ENCODE measurements at places on chromosomes 5 and 9.
A peak's percentile ranks its signal among the peaks of the same experiment; 100 is the strongest.

- DNase-seq: no peak
Measured at GRCh38 chr9:95379630-95380029, 62.1 kb upstream of the FANCC start.

DNA sequence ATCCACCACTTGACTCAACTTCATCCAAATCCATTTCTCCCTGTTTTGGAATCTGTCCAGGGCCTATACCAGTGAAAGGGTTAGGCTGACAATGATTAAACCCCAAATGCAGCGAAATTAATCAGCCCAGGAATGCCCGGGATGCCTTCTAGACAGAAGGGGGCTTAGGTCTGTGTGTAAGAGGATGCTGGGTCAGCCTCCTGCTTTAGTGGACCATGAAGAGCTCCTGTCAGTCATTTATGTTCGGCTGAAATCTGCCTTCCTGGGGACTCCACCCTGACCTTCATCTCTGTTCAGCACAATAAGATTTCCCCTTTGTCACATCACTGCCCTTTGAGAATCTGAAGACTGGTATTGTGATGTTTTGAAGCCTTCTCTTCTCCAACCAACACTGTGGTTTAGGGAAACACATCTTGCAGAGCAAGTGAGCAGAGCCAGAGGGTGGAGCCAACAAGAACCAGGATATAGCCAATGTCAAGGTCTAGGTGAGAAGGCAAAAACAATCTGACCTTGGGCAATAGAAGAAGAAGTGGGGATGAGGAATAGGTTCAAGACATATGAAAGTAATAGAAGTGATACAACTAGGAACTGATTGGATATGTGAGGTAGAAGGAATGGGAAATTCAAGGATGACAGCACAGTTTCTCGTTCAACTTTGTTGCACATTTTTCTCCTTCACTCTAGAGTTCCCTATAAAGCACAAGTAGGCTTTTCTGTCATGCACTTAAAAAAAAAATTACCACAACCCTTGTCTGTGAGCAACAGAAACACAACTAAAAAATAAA, 234.4 kb downstream of the ARHGAP26 start:
- no peak for DNase-seq

DNA sequence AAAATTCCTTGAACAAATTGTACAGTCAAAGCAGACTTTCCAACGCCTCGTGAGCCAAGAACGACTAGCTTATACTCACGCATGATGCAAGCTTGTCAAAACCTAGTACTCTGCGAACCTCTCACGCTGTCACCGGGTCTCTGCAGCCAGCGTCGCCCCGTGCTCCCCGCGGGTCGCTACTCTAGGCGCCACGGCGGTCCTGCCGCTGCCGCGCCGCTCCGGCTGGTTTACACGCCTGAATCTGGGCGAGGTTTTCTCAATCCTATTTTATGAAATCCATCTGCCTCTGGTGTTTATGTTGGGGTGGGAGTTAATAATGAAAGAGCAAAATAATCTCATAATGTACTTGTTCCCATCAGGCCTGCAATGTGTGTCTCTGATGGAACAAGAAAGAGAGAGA, 90.9 kb downstream of the SV2C start:
- DNase-seq: no peak

GRCh38 chr5:132413567-132413966, 44.1 kb downstream of the SLC22A5 start:
- no peak for DNase-seq

DNA sequence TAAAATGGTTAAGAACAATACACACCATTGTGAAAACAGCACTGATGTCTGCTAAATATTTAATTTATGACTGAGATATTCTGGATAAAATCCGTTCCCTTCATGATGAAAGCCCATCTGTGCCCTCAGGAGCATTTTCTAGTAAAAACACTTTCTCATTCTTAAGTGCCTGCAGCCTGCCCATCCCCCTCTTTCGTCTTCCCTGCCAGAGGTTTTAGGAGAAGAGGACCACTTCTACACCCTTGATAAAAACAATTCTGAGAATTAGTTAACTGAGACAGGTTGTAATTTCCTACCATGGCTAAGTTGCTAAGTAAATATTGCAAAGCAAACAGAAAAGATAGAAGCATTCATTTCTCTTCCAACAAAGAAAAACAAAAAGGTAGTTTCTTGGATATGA, 272.6 kb downstream of the ATPSCKMT start:
- DNase-seq: no peak

DNA sequence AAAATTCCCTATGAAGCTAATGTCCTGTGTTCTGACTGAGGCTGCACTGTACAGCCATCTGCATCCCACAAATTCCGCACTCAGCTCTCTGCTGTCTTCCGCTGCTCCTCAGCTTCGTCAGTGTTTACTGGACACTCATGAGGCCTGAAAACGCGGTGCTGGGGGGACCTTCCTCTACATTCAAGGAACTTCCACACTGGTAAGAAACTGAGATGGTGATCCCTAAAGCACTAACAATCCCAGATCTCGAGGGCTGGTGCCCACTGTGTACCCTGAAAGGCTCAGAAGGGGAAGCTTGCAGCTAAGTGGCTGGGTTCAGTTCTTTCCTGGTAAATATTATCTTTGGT, 117.9 kb downstream of the NRG2 start:
- no peak for DNase-seq

- no peak for DNase-seq
Measured at GRCh38 chr5:175379867-175380266, 64.1 kb downstream of the DRD1 start.

- DNase-seq: no peak
Measured at GRCh38 chr5:171701100-171701541, 84.5 kb upstream of the SMIM23 start.

DNA sequence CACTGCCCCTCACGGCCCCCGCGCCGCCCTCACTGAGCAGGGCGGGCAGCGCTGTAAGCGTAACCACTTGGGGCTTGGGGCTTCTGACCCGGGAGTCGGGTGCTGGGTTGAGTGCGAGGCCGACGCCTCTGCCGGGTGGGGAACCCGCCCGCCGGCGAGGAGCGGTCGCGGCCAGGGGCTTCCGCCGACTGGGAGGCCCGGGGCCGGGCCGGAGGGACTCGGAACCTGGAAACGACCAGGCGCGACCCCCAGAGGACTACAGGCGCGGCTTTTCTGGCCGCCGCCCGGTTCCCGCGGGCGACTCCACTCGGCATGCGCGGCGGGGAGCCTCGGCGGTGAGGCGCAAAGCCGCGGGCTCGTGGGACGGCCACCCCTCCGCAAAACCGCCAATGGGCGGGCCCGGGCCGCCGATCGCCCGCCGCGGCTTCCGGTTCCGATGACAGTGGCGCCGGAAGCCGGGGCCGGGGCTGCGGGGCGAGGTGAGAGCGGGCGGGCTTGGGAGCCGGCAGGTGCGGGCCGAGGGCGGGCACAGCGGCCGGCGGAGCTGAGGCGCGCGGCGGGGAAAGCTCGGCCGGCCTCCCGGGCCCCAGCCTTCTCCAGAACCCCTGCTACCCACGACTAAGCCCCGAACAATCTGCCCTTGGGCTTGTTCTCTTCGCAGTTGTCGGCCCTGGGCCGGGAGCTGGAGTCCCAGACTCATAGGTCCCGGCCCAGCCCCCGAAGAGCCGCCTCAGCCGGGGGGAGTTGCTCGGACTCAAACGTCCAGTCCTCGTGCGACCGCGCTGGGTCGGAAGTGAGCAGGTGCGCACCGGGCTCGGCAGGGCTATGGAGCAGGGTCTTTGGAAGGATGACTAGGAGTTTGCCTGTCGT, at the start of gene RMND5B:
Gene RMND5B (plus strand): TSS at position 439 of the 870 bp plus-strand sequence. CDS start 7,106 bp downstream, outside the sequence.
- DNase-seq: peak; percentile 53

- peak; percentile 2 for DNase-seq
Measured at GRCh38 chr5:45454114-45454513, 242.1 kb downstream of the HCN1 start.

GRCh38 chr9:5899292-5899691, 8.6 kb downstream of the MLANA start:
- no peak for DNase-seq

- no peak for DNase-seq
Measured at GRCh38 chr5:82465235-82465634, 187.1 kb upstream of the RPS23 start.

- DNase-seq: no peak
Measured at GRCh38 chr5:61630908-61631307, 298.9 kb downstream of the ZSWIM6 start.

DNA sequence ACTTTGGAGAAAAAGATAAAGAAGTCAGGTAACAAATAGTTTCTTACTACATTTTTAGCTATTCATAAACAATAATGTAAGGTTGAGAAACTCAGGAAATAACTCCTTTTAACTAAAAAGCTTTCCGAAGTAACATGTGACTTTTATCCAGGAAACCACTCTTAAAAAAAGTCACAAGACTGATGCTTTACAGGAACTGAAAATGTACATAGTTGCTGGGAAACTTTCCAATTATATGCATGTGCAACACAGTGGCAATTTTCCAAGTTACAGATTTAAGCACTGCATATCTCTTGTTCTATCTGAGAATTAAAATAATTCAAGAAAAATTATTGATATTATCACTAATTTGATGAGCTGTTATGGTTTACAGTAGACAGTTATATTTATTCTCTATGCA, 105.2 kb downstream of the CDH10 start:
- DNase-seq: no peak

DNA sequence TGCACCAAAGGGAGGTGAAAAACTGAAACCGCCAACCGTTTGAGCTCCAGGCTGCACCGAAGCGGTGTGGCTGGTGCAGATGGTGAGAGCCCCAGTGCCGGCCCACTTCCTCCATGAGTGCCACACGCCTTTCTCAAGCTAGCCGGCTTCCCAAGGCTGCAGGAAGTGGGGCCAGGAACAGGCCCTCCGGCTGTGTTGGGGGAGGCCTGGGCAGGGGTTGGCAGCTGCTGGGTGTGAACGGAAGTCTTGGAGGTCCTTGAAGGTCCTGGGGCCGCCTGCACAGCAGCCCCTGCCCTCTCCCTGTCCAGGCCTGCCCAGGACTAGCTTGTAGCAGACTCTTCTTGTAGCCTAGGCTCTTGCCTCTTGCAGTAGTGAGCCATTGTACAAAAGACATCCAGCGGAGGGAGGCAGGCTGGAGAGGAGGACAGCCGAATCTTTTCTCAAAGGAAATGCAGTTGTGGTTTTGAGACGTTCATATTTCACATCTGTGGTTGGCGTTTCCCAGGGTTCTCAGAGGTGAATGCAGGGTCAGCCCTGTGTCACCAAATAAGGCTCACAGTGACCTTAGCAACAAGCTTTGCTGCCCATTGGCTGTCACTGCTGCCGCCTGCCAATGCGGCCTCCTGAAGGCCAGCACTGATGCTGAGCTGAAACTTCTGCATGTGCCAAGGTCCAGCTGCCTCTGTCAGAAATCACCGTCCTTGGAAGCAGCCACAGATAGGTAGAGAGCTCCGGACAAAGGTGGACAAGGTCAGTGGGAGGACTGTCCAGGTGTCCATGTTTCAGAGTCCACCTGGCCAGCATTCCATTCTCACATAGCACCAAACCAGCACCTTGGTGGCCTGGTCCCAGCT, 23.9 kb downstream of the IRF1 start:
- DNase-seq: peak; percentile 44

GRCh38 chr5:68086857-68087256, 128.7 kb upstream of the PIK3R1 start:
- DNase-seq: peak; percentile 92

DNA sequence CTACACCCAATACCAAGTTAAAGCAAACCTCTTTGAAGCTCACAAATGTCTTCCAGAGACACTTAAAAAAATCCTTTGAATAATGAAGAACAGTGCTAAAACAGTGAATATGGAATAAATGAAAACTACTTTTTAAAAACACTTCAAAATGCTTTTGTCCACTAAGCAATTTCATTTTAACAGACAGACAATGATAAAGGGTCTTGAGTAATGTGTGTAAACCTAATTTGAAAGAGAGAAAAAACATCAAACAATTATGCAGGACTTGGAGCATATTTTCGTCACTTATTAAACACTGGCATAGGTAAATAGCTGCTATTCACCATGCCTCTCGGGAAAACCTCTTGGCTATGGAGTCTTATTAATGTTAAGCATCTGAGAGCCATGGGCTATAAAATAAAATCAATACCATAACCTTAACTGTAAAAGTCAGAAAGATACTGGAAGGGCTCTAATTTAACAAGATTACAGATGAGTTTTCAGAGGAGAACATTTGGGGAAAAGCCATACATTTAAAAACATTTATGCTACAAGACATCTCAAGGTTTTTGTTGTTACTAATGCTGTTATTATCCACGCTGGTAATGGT, 177.8 kb downstream of the NFIB start:
- DNase-seq: no peak

DNA sequence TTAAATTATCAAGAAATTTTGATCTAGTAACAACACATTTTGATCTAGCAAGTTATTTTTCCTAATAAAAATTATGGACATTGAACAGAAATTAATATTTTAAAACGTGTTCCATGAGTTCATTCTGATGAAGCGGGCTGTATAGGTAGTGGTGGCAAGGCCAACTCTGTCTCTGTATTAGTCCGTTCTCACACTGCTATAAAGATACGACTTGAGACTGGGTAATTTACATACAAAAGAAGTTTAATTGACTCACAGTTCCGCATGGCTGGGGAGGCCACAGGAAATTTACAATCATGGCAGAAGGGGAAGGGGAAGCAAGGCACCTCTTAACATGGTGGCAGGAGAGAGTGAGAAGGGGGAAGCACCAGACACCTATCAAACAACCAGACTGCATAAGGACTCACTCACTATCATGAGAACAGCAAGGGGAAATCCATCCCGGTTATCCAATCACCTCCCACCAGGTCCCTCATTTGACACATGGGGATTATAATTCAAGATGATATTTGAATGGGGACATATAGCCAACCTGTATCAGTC, 61.2 kb downstream of the TMEM232 start:
- no peak for DNase-seq

GRCh38 chr5:74951865-74952264, 85.7 kb upstream of the FAM169A start:
- no peak for DNase-seq

- no peak for DNase-seq
Measured at GRCh38 chr5:62331921-62332320, 25.9 kb downstream of the KIF2A start.

DNA sequence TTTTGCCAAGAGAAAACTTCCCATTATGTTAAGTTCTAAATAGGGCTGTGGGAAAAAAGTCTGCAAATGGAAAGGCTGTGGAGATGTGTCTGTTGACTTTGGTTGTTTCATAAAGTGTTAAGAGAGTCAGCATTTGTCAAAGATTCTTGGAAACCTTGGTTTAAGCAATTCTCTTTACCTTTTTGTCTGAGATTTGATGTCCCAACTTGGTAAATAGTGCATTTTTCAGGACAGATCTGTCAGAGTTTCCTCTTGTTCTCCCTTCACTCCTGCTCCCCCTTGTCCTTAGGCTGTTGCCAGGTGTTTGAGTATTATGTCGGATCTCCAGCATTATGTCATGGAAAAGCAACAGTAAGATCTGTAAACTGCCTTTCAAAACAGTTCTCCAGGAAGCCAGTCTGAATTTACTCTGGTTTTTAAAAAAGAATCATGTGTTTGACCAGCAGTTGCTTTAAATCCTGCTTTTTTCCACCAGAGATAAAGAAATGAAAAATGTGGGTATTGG, 79.1 kb upstream of the ADAMTSL1 start:
- DNase-seq: no peak

GRCh38 chr9:71941060-71941568, 29.7 kb downstream of the C9orf85 start:
- peak; percentile 52 for DNase-seq

- no peak for DNase-seq
Measured at GRCh38 chr9:13902286-13903066, 411.5 kb downstream of the NFIB start.

GRCh38 chr9:110877374-110877773, 160.9 kb downstream of the LPAR1 start:
- no peak for DNase-seq
